ENCODE measurements at places on chromosomes 3 and 15. TPM values are rescaled to one million over a fixed set of nuclear protein-coding genes. Genes with fewer than 3 reads are reported as not detected.

GRCh38 chr3:127835993-127836882 is 13.9 kb upstream of the MGLL start:
- no peak for DNase-seq

Gene SKOR1
- total RNA-seq, result under 0.01 TPM

Gene PRSS50
- not detected for total RNA-seq

DNA sequence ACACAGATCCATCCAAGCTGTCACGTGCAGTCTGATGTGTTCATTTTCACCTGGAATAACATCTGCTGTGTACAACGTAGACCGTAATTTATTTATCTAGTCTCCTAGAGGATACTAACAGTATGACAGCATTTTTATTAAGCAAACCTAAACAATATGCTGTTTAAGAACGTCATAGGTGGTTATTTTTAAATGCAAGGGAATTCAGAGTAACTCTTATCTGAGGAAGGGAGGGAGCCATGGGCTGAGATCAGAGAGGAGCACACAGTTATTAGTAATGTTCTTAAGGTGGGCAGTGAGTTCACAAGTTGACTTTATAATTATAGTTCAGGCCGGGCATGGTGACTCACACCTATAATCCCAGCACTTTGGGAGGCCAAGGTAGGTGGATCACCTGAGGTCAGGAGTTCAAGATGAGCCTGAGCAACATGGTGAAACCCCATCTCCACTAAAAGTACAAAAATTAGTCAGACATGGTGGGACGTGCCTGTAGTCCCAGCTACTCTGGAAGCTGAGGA is 193.6 kb downstream of the UACA start:
- DNase-seq, result peak; percentile 25

GRCh38 chr3:101685870-101686307 is 629 bp downstream of the RPL24 start:
- DNase-seq, result no peak
